ENCODE measurements at places on chromosomes 5 and 9. TPM values are rescaled to one million over a fixed set of nuclear protein-coding genes. Genes with fewer than 3 reads are reported as not detected.

IL9 gene
- total RNA-seq, result not detected

HTR4 gene
- total RNA-seq, result not detected

MAMDC2 gene
- total RNA-seq, result 9.0 TPM

FGF1 gene
- not detected for total RNA-seq

CDH10 gene
- total RNA-seq, result not detected

WNT8A gene
- total RNA-seq, result not detected

ENHO gene
- not detected for total RNA-seq

DBH gene
- 2.2 TPM for total RNA-seq

TGFBI gene
- 4.8 TPM for total RNA-seq

- no peaks in the 10 kb centered on the region for H3K27me3 ChIP-seq
- no peak overlapping the region for H3K4me3 ChIP-seq
- DNase-seq, result peak; percentile 73
- no peak overlapping the region for H3K27ac ChIP-seq
Observed at GRCh38 chr5:72241346-72242003, 78.6 kb downstream of the MRPS27 start.

GRCh38 chr5:9456435-9457042, 89.3 kb downstream of the SEMA5A start:
- no peaks in the 10 kb centered on the region for H3K27me3 ChIP-seq
- DNase-seq, result peak; percentile 30
- H3K4me1 ChIP-seq, result no peaks in the 10 kb centered on the region
- H3K36me3 ChIP-seq, result no peaks in the 10 kb centered on the region

DNA sequence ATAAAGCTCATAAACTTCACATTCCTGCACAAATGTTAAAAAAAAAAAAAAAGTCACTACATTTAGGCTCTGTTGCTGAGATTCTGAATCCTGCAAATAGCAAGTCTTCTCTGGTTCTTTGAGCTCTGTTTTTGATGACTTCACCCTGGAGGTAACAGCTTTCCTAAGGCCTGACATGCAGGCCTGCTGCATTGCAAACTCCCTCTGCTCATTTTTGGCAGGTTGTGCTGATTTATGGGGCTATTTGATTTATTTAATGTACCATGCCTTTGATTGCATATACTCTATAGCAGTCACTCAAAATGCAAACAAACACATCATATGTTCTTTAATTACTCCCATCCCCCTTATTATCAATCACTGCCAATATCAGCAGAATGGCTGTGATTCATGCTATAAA, 416.1 kb upstream of the IZUMO3 start:
- no peaks in the 10 kb centered on the region for H3K4me1 ChIP-seq
- no peak overlapping the region for H3K4me3 ChIP-seq
- DNase-seq, result no peak
- H3K27me3 ChIP-seq, result no peaks in the 10 kb centered on the region
- no peak overlapping the region for H3K27ac ChIP-seq
- H3K36me3 ChIP-seq, result no peaks in the 10 kb centered on the region

DNA sequence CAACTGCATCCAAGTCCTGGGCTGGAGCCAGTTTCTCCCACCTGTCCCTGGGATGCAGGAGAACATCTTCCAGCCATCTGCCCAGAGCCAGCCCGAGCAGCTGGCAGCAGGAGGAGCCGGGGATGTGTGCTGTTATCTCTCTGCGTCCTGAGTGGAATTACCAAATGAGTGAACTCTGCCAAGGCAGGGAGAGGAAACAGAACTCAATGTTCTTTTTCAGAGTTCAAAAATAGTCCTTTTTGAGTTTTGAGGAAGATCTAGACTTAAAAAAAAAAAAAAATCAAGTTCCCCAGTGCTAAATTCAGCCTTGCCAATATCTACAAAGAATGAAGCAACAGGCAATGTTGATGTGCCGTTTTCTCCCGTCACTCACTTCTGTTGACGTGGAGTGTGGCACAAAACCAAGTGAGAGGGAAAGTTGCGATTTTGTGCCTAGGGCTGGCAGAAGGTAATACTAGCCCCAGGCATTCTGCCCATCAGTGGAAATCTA, 56.2 kb downstream of the TMOD1 start:
- no peaks in the 10 kb centered on the region for H3K36me3 ChIP-seq
- no peaks in the 10 kb centered on the region for H3K4me1 ChIP-seq
- H3K27me3 ChIP-seq, result no peaks in the 10 kb centered on the region
- no peak overlapping the region for H3K4me3 ChIP-seq

GRCh38 chr9:127457191-127457878, 6.0 kb downstream of the LRSAM1 start:
- H3K27ac ChIP-seq, result no peak overlapping the region
- H3K4me1 ChIP-seq, result peaks cover 12% of the 10 kb centered on the region
- H3K36me3 ChIP-seq, result peaks cover 4% of the 10 kb centered on the region

GRCh38 chr5:126219616-126220015, 203.6 kb upstream of the GRAMD2B start:
- no peak for DNase-seq
- H3K27ac ChIP-seq, result no peak overlapping the region
- no peaks in the 10 kb centered on the region for H3K36me3 ChIP-seq
- H3K4me1 ChIP-seq, result no peaks in the 10 kb centered on the region

- no peak overlapping the region for H3K27ac ChIP-seq
- no peaks in the 10 kb centered on the region for H3K36me3 ChIP-seq
- no peak overlapping the region for H3K4me3 ChIP-seq
- peaks cover 54% of the 10 kb centered on the region for H3K4me1 ChIP-seq
Observed at GRCh38 chr5:94470802-94471201, 147.6 kb downstream of the KIAA0825 start.

- H3K4me1 ChIP-seq, result peaks cover 5% of the 10 kb centered on the region
- no peaks in the 10 kb centered on the region for H3K27me3 ChIP-seq
- no peak for DNase-seq
- no peak overlapping the region for H3K4me3 ChIP-seq
- H3K36me3 ChIP-seq, result no peaks in the 10 kb centered on the region
Observed at GRCh38 chr9:29068461-29068860, 1495.2 kb upstream of the C9orf72 start.

DNA sequence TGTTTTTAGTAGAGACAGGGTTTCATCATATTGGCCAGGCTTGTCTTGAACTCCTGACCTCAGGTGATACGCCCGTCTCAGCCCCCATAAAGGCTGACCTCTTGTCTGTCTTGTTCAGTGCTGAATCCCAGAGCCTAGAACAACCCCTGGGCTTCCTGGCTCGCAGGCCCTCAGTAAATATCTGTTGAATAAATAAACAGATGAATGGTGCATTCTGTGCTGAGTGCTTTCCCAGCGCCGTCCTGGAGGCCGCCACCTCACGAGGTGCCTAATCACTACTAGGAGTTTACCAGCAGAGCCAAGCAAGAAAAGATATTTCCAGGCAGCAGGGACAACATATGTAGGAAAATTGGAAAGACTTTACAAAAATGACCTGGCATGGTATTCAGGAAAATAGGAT, 88.5 kb downstream of the SNX24 start:
- H3K27me3 ChIP-seq, result no peaks in the 10 kb centered on the region
- no peaks in the 10 kb centered on the region for H3K36me3 ChIP-seq
- no peak overlapping the region for H3K27ac ChIP-seq
- H3K4me3 ChIP-seq, result no peak overlapping the region

DNA sequence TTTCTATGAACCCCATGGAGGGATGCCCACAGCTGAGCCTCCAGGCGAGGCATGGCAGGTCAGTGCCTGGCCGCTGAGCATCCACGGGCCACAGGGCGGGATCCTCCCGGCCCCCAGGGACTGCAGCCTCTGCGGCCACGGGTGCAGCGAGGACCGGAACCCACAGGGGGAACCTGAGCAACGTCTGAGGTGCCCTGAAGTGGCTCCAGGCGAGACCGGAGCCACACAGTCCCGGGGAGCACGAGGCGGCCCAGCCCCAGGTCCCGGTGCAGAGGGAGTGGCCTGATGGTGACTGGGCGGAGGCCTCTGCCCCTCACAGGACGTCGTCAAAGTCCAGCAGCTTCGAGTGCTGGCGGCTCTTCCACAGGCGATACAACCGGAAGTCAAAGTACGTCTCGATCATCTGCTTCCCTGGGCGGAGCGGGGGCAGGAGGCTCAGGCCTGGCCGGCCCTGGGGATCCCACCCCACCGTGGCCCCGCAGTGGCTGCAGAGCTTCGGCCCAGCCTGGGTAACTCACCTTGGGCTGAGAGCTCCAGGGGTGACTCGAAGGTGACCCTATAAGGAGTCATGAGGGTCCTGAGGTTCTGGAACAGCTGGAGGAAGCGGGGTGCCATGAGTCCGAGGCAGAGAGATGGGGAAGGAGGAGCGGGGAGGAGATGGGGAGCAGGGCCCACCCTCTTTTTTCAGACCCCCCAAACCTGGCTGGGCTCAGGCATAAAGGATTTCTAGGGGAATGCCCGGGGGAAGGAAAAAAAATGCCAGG, 8.1 kb upstream of the ENTPD8 start:
- H3K27me3 ChIP-seq, result no peaks in the 10 kb centered on the region
- no peak overlapping the region for H3K4me3 ChIP-seq
- H3K27ac ChIP-seq, result no peak overlapping the region
- peaks cover 7% of the 10 kb centered on the region for H3K4me1 ChIP-seq
- peaks cover 28% of the 10 kb centered on the region for H3K36me3 ChIP-seq
- no peak for DNase-seq

DNA sequence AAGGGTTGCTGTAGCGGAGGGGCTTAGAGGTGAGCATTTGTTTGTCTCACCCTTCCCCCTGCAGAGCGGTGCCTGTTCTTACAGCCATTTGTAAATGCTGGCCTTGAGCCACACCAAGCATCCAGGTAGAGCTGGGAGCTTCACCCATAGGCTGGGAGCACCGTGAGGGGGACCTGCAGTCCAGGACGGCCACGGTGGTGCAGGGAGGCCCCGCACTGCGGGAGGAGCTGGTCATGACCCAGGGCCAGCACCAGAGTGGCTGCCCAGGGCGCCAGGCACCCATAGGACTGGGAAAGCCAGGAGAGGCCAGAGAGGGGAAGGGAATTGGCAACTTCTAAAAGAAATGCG, 197.3 kb upstream of the ADAMTS16 start:
- no peak for DNase-seq
- H3K27me3 ChIP-seq, result no peaks in the 10 kb centered on the region
- H3K4me1 ChIP-seq, result no peaks in the 10 kb centered on the region
- no peak overlapping the region for H3K27ac ChIP-seq
- H3K4me3 ChIP-seq, result no peak overlapping the region

DNA sequence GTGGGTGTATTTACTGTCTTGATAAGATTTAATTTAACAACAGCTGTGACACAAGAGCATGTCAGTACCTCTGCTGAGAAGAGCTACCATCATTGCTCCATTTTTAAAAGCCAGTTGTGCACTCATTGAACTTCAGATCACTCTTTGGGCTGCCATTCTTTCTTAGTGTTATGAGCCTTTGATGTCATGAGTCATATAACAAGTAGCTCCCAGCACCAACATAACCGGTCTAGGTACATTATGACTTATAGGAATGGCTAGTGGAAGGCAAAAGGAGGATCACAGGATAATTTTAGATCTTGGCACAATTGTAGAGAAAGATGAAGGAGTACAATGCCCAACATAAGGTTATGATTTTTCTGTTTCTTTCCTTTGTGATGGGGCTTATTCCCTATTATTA, 170.8 kb upstream of the FBN2 start:
- H3K4me1 ChIP-seq, result no peaks in the 10 kb centered on the region
- DNase-seq, result no peak
- H3K27me3 ChIP-seq, result no peaks in the 10 kb centered on the region
